ENCODE measurements at places on chromosomes 6 and 20.

- peak; percentile 13 for DNase-seq
Measured at GRCh38 chr6:20092071-20092566, 120.2 kb downstream of the MBOAT1 start.

- DNase-seq: no peak
Measured at GRCh38 chr6:168678077-168678476, 237.1 kb downstream of the SMOC2 start.

DNA sequence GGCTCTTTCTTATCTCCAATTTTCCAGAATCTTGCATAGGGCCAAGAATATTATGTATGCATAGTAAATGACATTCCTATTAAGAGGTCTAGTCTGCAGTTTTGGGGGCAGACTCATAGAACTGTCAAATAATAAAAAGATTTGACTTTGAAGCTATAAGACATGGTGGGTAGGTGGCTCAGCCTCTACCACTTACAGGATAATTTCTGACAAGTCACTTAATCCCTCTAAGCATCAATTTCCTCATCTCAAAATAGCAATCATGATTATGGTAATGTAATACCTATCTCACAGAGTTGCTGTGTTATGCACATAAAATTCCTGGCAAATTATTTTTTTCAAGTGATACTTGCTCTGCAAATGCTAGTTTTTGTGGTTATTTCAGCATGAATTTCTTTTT, 329.1 kb downstream of the PLCB1 start:
- DNase-seq: no peak

- DNase-seq: no peak
Measured at GRCh38 chr20:10297684-10298240, 79.1 kb downstream of the SNAP25 start.

- no peak for DNase-seq
Measured at GRCh38 chr6:71982389-71982788, 96.0 kb downstream of the RIMS1 start.

- peak; percentile 27 for DNase-seq
Measured at GRCh38 chr6:72784581-72784980, 162.7 kb downstream of the KCNQ5 start.

DNA sequence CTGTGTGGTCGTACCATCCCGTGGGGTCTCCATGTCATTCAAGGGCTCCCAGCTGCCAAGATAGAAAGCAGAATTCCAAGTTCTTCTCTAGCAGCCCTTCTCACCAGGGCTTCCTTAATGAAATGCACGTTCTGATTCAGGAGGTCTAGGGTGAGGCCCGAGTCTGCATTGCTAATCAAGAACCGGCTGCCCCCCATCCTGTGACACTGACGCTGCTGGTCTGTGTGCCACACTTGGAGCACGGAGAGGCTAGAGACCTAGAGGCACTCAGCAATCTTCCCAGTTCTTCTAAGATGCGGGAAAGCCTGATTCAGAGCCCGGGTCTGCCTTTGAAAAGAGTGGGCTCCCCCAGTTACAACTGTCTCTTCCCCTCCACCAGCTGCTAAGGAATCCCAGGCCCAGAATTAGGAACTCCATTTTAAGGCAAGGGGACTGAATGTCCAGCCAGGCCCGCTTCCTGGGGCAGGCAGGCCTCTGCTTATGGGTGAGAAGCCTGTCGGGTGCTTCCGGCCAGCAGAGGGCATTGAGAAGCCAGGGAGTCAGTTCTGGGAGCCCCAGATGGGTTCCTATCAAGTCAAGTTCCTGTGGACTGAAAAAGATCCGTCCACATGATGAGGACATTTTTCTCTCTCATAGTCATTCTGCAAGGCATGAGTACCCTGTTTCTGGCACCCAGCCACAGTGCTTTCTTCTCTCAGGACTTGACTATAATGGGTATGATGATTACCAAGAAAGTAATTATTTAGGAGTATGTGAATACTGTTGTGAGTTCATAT, 69.8 kb upstream of the RIN2 start:
- peak; percentile 67 for DNase-seq

- no peak for DNase-seq
Measured at GRCh38 chr6:45827952-45828530, 187.6 kb downstream of the CLIC5 start.

- peak; percentile 41 for DNase-seq
Measured at GRCh38 chr6:107488875-107489635, 862 bp upstream of the SOBP start.

DNA sequence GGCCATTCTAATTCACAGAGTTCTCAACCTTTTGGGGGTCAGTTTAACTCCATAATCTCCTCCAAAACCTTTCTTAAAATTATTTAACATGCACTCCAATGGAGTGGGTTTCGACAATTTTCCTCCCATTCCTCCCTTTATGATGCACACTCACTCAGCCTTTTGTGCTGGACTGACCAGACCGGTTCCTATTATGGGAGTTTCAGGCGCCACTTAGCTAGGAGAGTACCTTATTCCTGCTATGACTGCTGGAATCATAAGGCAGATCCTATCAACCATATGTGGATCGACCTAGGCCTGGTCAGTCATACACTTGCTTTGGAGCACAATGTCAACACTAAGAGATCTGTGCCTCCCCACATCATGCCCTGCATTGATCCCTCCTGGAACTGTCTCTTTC, 63.9 kb upstream of the MOCS1 start:
- no peak for DNase-seq

DNA sequence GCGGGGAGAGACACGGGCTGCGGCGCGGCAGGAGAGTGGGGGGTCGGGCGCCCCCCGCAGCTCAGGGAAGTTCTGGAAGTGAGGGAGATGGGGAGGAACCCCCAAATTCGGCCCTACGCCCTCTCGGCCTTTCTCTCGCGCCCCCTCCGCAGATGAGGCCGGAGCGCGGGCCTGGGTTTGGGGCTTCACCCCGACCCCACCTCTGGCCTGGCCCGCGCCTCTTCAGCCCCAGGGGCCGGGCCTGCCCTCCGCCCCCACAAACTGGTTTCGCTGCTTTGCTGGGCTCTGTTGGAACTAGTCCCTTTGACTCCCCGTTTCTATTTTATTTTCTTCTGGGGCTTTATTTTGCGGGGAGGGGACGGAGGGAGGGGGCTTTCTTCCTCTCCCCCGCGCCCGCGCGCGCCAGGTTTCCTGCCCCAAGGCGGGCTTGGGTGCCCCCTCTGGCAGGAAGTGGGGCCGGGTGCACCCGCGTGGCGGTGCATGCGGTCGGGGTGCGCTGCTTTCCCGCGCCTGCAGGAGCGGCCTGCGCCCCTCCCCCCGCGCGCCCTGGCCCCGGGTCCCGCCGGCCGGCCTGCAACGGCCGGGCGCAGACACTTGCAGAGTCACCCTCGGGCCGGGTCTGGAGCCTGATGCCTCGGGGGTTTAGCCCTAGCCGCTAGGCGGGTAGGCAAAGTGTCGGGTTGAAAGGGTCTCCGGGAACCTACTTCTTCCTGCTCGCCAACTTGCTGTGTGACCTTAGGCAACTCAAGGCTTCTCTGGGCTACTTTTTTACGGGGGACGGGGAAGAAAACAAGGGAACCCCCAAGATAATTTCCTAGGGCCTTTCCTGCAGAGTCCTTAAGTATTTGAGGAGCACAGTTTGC, 1.3 kb downstream of the HMGA1 start:
- no peak for DNase-seq

- no peak for DNase-seq
Measured at GRCh38 chr20:34952671-34953070, 2.9 kb downstream of the GSS start.

DNA sequence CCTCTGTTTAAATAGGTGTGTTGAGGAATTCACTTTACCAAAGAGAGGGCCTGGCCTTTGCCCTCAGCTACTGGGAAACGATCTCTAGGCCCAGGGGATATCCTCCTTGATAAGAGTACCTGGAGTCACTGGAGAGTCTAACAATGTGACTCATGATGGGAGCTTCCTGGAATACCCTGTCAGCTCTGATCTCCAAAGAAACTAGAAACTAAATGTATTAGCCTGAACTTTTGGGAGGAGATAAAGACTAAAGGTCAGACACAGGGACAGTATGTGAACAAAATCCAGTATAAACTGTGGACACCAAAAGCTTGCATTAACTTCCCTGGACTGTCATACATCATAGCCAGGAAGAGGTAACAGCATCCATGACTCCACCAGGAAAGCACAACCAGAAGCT, 148.5 kb downstream of the RNGTT start:
- no peak for DNase-seq

DNA sequence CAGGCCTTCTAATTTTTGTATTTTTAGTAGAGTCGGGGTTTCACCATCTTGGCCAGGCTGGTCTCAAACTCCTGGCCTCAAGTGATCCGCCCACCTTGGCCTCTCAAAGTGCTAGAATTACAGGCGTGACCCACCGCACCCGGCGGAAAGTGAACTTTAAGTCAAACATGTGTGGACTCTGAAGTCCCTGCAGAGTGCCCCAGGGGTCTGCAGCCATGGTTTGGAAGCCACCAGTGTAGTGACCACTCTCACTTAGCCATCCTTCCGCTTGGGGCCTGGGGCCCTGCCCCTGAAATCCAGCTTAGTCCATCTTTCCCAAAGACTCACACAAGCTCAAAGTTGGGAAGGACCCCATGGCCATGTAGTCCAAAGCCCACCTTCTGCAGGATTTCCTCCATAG, 164.5 kb downstream of the GRM4 start:
- no peak for DNase-seq

- DNase-seq: no peak
Measured at GRCh38 chr6:40477246-40478126, 109.7 kb downstream of the LRFN2 start.

GRCh38 chr6:116444092-116444491, 17.1 kb upstream of the CALHM6 start:
- peak; percentile 38 for DNase-seq

GRCh38 chr6:37906121-37906520, 86.6 kb downstream of the ZFAND3 start:
- DNase-seq: no peak

DNA sequence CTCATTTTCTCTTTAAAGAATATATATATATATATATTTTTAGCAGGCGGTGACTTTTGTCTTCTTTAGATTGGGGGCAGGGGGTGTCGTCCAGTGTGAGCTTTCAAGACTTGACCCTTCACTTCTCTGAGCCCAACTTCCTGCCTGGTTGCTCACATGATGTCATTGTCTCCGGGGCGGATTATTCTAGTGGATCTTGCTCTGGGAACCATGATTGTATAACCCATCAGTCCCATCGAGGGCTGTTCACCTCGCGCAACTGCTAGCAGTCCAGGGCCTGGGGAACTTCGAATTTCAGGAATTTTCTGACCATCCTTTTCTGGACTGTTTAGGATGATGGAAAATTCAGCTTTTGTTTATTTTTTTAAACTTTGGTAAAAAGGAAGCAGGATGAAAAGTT, 1.0 kb downstream of the IGF2R start:
- peak; percentile 69 for DNase-seq

- DNase-seq: no peak
Measured at GRCh38 chr20:6654513-6655252, 112.8 kb upstream of the BMP2 start.

DNA sequence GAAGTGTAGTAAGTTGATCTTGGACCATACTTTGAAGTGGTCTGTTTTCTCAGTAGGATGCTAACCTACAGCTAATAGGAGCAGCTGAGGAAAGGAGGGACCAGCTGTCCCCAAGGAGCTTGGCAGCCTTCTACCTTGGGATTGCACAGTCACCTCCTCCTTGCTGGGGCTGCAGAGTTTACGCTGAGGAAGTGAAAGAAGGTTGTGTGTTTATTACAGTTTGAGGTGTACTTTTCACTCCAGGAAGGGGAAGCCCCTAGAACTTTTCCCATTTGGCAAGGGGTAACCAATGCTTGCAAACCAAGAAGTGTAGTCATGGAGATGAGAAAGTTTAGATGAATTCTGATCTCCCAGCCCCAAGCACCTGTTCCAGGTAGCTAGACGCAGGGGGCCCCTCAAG, 58.8 kb downstream of the BMP6 start:
- DNase-seq: no peak

GRCh38 chr6:106702451-106703110, 73.2 kb downstream of the QRSL1 start:
- no peak for DNase-seq

DNA sequence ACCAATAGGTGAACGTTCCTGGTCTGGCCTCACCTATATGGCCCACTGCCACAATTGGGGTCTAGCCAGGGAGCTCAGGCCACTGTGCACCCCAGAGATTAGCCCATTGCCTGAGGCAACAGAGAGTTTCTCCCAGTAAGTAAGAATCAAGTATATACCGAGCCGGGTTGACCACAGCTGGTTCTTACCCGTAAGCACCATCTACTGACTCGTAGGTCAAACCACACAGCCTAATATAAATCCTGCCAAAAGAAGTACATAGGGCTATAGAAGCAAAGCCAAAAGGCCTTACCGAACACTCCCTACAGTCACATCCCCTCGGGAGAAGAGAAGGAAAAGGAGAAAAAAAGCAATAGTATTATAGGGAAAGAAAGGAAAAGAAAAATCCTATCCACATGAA, 463.6 kb upstream of the GJE1 start:
- DNase-seq: no peak

- no peak for DNase-seq
Measured at GRCh38 chr6:20309186-20309585, 92.5 kb upstream of the E2F3 start.

GRCh38 chr20:60822699-60823607, 429.1 kb upstream of the CDH4 start:
- no peak for DNase-seq

DNA sequence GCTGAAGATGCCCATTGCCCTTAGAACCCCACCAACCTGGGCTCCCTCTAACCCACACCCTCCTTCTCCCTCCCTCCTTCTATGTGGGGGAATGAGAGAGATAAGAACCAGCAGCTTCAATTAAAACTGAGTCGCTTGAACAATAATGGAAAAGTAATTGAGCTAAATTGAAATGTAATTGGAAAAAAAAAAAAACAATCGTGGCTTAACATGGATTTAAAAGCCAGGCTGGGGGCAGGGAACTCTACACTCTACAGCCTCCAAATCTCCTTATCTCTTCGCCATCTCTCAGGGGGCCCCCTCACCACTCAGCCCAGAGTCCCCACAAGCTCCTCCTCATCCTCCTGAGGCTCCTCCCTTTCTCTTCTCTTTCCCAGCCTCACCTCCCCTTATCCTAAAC, 83.2 kb downstream of the MDGA1 start:
- no peak for DNase-seq

DNA sequence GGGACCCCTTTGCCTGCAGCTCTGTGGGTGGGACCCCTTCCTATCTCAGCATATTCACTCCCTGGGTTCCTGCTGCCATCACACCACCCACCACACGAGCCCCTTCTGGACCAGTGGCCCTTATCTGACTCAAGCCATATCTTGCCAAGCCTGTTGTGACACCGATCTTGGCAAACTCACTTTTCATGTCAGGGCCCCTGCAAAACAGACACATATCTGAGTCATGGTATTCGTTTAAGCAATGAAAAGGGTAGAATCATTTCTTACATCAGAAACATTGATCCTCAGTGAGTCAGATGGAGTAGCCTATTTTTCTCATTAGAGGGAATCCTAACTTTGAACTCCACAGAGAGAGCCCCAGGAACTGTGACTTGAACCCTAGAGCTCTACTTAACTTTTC, 10.6 kb downstream of the RAET1E start:
- DNase-seq: no peak

DNA sequence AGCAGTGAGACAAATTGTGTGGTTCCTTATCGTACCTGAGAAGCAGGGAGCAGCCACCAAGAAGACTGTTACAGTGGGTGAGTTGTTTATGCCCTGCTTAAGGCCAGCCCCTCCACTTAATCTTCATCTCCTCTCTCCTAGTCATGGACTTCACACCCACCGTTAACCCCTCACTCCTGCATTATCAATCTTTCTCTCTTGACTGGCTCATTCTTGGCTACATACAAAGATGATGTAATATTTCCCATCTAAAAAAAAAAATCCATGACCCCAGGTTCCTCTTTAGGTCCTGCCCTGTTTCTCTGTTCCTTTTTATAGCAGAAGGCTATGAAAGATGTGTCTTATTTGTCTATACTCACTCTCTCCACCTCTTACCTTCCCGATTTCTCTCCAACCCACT, 72.4 kb downstream of the SHLD1 start:
- DNase-seq: no peak

GRCh38 chr20:61531553-61532345, 279.7 kb downstream of the CDH4 start:
- peak; percentile 74 for DNase-seq

All from HTR-8/SVneo (cell line).